ENCODE measurements at places on chromosomes 6 and 20. TPM values are rescaled to one million over a fixed set of nuclear protein-coding genes. Genes with fewer than 3 reads are reported as not detected.

GRCh38 chr6:41813956-41814355 is 26.5 kb downstream of the TOMM6 start:
- H3K4me3 ChIP-seq, result no peak overlapping the region
- no peak overlapping the region for H3K27ac ChIP-seq
- DNase-seq, result no peak
- H3K4me1 ChIP-seq, result peaks cover 4% of the 10 kb centered on the region
- H3K27me3 ChIP-seq, result no peaks in the 10 kb centered on the region

- no peak overlapping the region for H3K4me3 ChIP-seq
- DNase-seq, result no peak
- H3K36me3 ChIP-seq, result no peaks in the 10 kb centered on the region
- H3K4me1 ChIP-seq, result no peaks in the 10 kb centered on the region
- H3K27ac ChIP-seq, result no peak overlapping the region
These were observed 209.8 kb upstream of the PDE10A start for GRCh38 chr6:165872811-165873210.

- no peaks in the 10 kb centered on the region for H3K4me1 ChIP-seq
- no peak for DNase-seq
- peaks cover 1% of the 10 kb centered on the region for H3K27me3 ChIP-seq
- no peak overlapping the region for H3K4me3 ChIP-seq
These were observed 40.5 kb upstream of the RAB32 start for GRCh38 chr6:146503096-146503495.

The KHDC3L gene
- not detected for total RNA-seq
